Upper lobe of left lung (tissue), 6 donors: ENCODE measurements at places on chromosomes 1 and 21. TPM values are rescaled to one million over a fixed set of nuclear protein-coding genes. Genes with fewer than 3 reads are reported as not detected.

GRCh38 chr1:153883223-153883622 lies 39.5 kb downstream of the GATAD2B start:
- H3K27ac ChIP-seq: no peak overlapping the region
- H3K27me3 ChIP-seq: no peaks in the 10 kb centered on the region
- no peak overlapping the region for H3K4me3 ChIP-seq
- H3K36me3 ChIP-seq: no peaks in the 10 kb centered on the region
- H3K4me1 ChIP-seq: peaks cover 31% of the 10 kb centered on the region

GRCh38 chr1:32125313-32125712 lies 17.5 kb downstream of the KPNA6 start:
- no peaks in the 10 kb centered on the region for H3K27me3 ChIP-seq
- H3K4me3 ChIP-seq: no peak overlapping the region
- no peak overlapping the region for H3K27ac ChIP-seq
- peaks cover 32% of the 10 kb centered on the region for H3K4me1 ChIP-seq
- DNase-seq: no peak
- no peaks in the 10 kb centered on the region for H3K36me3 ChIP-seq

DNA sequence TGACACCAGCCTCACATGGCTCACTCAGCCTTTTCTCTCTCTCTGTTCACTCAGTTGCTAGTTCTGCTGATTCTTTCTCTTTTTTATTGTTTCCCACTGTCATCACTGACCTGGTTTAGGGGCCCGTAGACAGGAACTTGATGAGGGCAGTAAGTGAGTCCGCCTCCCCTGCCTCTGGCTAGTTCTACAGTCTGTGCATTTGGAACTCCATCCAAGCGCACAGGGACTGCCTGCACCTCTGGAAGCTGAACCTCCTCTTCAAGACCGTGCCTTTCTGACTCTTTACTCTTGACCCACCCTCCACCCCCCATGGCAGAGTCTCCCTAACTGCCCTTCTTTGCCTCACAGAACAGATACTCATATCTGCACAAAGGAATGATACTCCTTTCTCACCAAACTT lies 4.2 kb downstream of the TENT5C start:
- no peaks in the 10 kb centered on the region for H3K27me3 ChIP-seq
- H3K4me1 ChIP-seq: peaks cover 13% of the 10 kb centered on the region
- no peaks in the 10 kb centered on the region for H3K36me3 ChIP-seq
- H3K27ac ChIP-seq: no peak overlapping the region

- no peak overlapping the region for H3K4me3 ChIP-seq
- no peak for DNase-seq
- H3K4me1 ChIP-seq: no peaks in the 10 kb centered on the region
- H3K27ac ChIP-seq: no peak overlapping the region
Measured at GRCh38 chr1:183933528-183934179, 103.9 kb downstream of the COLGALT2 start.

The RHCE gene
- total RNA-seq: 0.34 TPM

DNA sequence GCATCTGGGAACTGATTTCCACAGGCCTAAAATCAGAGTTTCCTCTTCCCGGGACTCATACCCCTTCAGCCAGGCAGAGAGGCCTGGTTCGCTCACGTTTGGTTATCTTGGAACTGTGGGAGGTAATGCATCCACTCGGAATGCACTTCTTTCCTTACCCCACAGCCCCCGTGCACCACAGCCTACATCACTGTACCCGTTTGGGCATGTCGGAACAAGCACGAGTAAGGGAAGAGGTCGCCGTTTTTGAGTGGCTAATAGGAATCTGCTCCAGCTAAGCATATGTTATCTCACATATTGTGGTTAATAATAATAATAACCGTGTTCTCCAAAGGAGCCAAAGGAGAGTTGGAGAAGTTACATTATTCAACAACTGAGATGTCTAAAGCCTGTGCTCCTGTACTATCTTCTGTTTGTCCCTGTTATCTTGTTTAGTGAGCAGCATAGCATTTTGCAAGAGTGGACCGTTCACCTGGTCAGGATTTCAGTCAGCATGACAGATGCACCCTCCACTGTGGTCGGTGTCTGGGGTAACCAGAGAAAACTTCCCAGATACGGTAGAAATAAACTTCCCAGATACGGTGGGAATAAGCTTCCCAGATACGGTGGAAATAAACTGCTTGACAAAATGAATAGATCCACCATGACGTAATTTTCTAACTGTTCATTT lies 198.6 kb downstream of the SDCCAG8 start:
- H3K36me3 ChIP-seq: no peaks in the 10 kb centered on the region
- no peaks in the 10 kb centered on the region for H3K27me3 ChIP-seq
- no peaks in the 10 kb centered on the region for H3K4me1 ChIP-seq

GRCh38 chr1:92577261-92577895 lies 90.7 kb upstream of the GFI1 start:
- no peak overlapping the region for H3K4me3 ChIP-seq
- DNase-seq: no peak
- no peak overlapping the region for H3K27ac ChIP-seq
- no peaks in the 10 kb centered on the region for H3K4me1 ChIP-seq

The ANKRD35 gene
- total RNA-seq: 1.2 TPM

The LRRC38 gene
- total RNA-seq: not detected

GRCh38 chr1:191101960-191102359 lies 624.3 kb upstream of the BRINP3 start:
- H3K27ac ChIP-seq: no peak overlapping the region
- H3K27me3 ChIP-seq: no peaks in the 10 kb centered on the region
- no peak for DNase-seq
- H3K4me3 ChIP-seq: no peak overlapping the region
- H3K4me1 ChIP-seq: no peaks in the 10 kb centered on the region
